Stimulated activated CD4-positive, alpha-beta T cell treated with anti-CD3 and anti-CD28 coated beads, Interleukin-1b, Interleukin-23, amount 100 ng/mL, for 1 hour (primary cell): ENCODE measurements at places on chromosomes 2 and 18.

DNA sequence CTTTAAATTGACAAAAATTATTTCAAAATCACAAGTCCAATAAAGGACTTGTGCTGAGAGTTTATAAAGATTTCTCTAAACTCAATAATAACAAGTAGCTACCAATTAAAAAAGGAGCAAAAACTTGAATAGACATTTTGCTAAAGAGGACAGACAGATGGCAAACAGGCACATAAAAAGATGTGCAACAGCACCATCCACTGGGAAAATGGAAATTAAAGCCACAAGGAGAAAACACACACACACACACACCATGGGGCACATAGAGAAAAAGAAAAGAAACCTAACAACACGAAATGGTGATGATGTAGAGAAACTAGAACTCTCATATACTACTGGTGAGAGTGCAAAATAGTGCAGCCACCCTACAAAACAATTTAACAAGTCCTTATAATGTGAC lies 12.6 kb upstream of the SLC9A4 start:
- no peak for DNase-seq

DNA sequence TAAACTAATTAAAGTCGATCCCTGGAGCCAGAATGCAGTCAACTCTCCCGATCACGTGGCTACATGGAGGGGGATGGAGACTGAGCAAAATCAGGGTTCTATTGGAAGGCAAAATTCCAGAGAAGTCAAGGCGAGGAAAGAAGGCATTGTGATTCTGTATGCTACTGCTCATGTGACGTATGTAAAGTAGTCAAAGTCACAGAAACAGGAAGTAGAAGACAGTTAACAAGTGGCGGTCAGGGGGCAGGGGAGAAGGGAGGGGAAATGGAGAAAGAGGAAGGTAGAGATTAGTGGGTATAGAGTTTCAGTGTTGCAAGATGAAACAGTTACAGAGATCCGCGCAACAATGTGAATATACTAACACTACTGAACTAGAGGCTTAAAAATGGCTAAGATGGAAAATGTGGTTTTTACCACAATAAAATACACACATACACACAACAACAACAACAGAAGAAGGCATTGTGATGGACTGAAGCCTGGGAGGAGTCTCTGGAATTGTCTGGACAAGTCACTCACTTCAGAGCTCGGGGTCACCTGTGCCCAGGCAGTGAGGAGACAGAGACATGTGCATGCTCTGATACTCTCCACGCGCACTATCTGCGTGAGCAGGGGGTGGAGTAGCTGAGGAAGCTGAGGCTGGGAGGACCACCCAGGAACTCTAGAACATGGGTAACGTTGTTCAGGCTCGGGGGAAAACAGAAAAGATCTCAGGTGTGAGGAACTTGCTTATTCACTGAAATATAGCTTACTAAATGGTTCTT lies 89.9 kb upstream of the CDCA7 start:
- DNase-seq: no peak

DNA sequence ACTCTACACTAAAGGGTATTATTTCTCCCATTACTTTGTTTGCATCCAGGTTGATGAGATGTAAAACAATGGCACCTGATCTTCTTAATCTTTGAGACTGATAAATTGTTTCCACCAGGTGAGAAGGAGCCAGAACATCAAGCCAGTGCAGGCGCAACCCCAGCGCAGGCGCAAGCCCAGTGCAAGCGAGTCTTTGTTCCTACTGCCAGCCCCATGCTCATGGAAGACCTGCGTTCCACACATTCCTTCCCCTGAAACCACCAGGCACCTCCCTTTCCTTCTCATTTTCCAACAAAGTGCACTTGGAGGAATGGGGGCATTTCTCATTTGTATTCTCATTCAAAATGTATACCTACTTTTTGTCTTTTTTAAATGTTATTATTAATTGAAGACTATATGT lies 188.7 kb upstream of the SMAD2 start:
- no peak for DNase-seq

- no peak for DNase-seq
Observed at GRCh38 chr2:84954329-84954728, 16.6 kb upstream of the KCMF1 start.

DNA sequence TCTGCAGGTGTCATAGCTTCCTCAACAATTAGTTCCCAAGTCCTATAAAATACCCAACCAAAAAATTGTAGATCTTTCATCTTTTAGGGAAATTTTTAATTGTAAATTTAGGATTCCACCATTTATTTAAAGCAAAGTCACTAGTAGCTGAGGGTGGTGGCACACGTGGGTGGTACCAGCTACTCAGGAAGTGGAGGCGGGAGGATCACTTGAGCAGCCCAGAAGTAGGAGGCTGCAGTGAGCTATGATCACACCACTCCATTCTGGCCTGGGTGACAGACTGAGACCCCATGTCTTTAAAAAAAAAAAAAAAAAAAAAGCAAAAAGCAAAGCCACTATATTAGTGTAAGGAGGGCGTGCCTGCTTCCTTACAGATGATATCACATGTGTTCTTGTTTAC lies 60.3 kb upstream of the GREB1L start:
- no peak for DNase-seq

GRCh38 chr2:70946832-70947442 lies 11.2 kb downstream of the ATP6V1B1 start:
- DNase-seq: peak; percentile 27

DNA sequence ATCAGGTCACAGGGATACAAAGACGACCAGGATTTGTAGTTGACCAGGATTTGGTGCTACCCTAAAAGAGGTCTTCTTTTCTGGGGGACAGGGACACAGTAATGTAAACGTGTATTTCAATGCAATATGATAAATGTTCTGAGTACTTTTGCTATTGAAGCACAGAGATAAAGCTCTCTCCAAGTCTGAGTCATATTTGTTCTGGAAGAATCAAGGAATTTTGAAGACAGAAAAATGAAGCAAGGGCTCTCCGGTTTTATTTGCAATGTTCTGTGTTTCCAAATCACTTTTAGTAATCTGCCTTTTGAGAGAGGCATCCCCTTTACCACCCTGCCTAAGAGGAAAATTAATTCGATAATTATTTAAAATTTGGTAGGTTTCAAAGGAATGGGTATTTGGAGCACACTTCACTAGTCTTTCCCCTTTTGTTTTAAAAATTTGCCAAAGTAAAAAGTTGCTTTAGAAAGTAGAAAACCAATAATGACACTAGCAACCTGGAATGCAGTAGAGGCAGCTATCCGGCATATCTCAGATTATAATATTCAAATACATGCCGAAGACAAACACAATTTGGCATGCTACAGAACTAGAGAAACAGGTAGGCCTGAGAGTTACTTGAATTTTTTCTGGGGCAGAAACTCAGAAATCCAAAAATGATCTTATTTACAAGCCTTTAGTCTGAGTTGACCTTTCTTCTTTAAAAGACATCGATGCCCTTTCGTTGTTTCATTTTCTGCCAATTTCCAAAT lies 82.7 kb downstream of the MREG start:
- DNase-seq: no peak

- DNase-seq: no peak
Observed at GRCh38 chr2:75023666-75024455, 65.4 kb downstream of the POLE4 start.

GRCh38 chr18:5097116-5097703 lies 99.8 kb downstream of the AKAIN1 start:
- DNase-seq: no peak

DNA sequence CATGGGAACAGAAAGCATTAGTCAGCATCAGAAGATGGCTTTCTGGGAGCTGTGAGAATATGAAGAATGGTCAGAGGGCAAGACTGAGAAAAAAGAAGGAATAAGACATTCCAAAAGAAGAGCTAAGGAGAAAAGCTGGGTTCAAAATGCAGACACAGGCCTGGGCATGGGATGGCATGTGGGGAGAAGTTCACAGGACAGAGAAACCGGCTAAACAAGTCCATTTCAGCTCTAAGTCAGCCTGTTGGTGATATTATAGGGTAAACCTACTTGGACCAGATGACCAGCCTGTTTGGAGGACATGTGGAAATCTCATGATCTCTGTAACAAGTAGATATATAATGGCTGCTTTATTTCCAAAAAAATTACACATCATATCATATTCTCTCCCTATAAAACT lies 91.7 kb upstream of the MEIS1 start:
- DNase-seq: no peak

DNA sequence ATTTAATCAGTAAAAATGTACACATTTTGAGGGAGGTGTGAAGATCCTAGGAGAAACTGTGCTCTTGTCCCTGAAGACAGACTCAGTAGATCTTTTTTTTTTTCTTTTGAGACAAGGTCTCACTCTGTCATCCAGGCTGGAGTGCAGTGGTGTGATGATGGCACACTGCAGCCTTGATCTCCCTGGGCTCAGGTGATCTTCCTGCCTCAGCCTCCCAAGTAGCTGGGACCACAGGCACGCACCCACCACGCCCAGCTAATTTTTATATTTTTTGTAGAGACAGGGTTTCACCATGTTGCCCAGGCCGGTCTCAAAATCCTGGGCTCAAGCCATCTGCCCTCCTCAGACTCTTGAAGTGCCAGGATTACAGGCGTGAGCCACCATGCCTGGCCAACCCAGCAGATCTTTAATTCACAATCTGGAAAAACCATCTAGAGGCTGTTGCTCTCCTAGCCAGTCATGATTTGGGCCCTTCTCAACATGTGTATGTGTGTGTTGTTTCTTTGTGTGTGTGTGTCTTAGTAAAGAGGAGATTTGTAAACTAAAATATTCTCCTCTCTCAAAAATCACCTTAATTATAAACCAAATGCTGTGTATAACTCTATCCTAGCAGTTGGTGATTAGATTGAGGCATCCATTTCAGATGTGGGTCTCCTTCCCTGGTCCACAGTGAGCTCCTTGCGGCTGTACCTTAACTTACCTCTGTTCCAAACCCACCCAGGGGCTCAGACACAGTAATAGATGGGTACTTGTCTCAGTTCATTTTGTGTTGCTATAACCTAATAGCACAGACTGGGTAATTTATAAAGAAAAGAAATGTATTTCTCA lies 3.9 kb upstream of the MYCN start:
- DNase-seq: no peak

DNA sequence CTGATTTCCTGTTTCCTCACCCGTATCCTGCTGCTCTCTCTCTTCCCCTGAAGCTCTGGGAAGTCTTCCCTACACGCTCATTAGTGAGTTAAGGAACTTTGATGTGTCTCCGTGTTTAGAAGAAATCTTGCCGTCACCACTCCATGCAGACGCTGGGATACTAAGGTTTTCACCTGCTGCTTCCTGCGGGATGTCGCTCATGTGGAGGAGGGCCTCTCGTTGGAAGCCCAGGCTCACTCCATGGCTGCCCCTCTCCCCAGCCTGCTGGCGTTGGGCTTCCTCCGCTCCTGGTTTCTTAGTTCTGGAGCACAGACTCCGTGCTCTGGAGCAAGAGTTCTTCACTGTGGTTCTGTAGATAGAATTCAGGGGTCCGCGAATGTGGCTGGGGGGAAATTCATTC lies 326.3 kb downstream of the GBX2 start:
- DNase-seq: no peak

DNA sequence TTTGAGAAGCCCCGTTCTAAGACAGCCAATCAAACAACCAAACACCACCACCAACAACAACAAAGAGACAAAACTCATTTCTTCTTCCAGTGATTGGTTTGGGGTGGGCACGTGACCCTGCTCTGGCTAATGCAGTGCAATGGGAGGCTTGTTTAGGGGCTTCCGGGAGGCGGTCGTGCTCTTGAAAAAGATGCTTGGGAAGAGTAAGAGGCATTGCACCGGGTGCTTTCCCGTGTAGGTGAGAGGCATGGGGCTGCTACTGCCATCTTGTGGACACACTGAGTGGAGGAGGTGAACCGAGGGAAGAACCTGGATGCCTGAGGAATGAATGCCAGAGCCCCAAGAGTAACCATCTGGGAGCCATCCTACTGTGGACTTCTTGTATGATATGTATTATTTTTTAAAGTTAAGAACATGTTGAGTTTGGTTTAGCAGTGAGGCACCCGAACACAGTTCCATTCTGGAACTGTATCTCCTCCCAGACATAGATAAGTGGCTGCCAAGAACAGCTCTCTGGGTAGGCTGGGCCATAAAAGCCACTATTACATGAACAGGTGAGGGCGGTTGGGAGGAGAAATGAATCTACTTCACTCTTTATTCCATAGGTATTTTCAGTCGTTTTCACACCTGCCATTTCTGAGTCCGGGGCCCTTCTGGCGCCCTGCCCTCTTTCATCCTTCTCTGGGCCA lies 19.1 kb upstream of the ARHGAP25 start:
- no peak for DNase-seq

DNA sequence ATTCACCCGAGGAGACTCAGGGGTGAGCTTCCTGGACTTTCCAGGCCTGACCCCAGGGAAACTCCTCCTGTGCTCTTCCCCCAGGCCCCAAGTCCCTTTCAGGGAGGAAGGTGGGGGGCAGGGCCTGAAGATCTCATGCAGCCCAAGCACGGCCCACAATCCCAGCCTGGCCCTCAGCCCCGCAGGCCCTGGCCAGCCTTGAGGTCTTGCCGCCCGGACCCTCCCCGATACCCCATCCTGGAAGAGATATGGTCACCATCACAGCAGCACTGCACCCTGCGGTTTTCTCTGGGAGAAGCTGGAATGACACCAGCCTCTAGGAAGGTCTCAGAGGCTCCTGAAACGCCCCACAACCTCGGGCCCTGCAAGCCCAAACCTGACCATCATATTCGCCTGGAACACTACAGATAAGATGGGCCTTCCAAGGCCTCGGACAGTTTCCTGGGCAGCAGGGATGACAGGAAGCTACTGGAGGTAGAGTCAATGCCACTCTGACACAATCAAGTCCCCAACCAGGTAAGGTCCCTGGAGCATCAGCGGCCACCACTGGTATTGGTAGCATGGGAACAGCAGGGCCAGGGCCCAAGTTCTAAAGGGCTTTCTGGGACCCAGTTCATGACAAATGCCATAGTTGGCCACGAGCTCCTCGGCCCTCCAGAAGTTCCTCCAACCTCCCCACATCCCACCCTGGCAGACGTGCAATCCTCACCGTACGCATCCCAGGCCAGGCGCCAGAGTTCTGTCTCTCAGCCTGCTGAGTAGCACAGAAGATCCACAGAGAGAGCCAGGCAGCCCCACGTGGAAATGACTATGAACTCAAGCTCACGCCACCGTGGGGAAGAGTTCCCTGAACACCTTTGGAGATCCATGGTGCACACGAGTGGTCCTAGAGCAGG lies 8.6 kb downstream of the SDC1 start:
- no peak for DNase-seq

- no peak for DNase-seq
Observed at GRCh38 chr18:49028091-49028490, 77.3 kb upstream of the SMAD7 start.

DNA sequence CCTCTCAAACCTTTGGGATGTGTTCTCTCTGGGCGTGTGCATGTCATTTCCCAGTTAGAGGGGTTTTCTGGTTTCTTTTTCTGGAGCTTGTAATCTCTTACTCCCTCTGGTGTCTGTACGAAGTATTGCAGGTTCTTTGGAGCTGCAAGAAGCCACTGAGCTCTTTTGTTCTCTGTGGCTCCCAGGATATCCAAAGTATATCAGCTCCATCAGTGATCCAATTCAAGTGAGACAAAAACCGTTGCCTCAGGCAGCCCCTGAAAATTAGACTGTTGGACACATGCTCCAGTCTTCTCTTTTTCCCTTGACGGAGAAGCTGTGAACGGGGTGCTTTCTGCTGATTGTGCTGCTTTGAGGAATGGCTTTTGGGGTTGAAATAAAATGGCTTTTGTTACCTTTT lies 59.0 kb upstream of the LDLRAD4 start:
- DNase-seq: no peak

- DNase-seq: no peak
Observed at GRCh38 chr2:236772220-236772837, 202.7 kb downstream of the ACKR3 start.

- DNase-seq: no peak
Observed at GRCh38 chr2:128446049-128446873, 127.6 kb upstream of the HS6ST1 start.
